Stimulated activated CD4-positive, alpha-beta T cell treated with anti-CD3 and anti-CD28 coated beads, TNF-alpha, amount 100 ng/mL, for 48 hours (primary cell): ENCODE measurements at places on chromosomes 4 and X.

DNA sequence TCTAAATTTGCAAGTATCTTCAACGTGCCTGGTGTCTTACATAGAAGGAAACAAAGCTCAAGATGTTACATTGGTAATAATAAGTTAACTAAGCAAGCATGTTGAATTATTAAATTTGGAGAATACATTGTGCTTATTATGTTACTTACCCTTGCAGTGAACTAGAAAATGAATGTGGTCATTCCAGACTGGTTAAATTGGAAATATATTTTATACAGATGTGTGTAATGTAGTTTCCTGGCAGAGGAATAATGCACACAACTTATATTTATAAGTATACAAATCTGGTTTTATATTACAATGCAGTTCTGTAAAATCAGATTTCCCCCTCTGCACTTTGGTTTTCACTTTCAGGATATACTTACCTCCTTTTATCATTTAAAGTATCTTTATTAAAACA lies 159.9 kb upstream of the SLIT2 start:
- no peak for DNase-seq

- no peak for DNase-seq
Measured at GRCh38 chr4:21879187-21879586, 69.4 kb downstream of the KCNIP4 start.

- no peak for DNase-seq
Measured at GRCh38 chr4:173121076-173121561, 47.5 kb upstream of the GALNT7 start.

DNA sequence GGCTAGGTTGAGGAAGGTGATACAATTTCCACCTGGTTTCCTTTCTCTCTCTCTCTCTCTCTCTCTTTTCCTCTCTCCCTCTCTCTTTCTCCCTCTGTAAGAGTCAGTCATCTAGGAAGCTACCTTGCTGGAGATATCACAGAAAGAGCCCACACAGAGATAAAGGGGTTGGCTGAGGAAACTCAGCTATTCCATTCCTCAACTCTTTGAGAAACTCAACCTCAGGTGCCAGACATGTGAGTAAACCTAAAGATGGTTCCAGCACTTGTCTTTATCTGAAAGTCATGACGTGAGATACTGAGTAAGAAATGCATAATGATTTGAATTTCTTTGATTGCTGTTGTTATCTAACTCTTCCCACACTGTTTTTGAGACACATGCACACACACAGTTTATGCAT lies 564.0 kb downstream of the SPOCK3 start:
- DNase-seq = no peak

DNA sequence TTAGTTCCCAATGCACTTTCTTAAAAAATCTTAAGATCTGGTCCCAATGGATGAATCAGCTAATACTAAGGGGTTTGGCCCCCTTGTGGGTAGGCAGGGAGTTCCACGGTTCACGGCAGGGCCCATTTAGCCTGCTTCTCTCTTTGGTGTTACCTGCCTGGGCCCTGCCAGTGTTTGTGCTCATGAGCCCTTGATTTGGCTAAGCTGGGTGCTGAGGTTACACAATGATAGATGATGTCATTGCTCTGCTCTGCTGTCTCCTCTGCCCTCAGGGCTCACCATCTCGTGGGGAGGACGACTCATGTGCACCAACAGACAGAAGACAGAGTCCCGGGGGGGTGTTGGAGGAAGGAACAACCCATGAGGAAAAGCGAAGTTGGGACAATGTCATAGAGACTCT lies 24.4 kb downstream of the RTL5 start:
- no peak for DNase-seq

GRCh38 chrX:75642811-75643361 lies 120.0 kb upstream of the ZDHHC15 start:
- no peak for DNase-seq

GRCh38 chr4:117134386-117134785 lies 49.0 kb upstream of the TRAM1L1 start:
- DNase-seq = no peak

DNA sequence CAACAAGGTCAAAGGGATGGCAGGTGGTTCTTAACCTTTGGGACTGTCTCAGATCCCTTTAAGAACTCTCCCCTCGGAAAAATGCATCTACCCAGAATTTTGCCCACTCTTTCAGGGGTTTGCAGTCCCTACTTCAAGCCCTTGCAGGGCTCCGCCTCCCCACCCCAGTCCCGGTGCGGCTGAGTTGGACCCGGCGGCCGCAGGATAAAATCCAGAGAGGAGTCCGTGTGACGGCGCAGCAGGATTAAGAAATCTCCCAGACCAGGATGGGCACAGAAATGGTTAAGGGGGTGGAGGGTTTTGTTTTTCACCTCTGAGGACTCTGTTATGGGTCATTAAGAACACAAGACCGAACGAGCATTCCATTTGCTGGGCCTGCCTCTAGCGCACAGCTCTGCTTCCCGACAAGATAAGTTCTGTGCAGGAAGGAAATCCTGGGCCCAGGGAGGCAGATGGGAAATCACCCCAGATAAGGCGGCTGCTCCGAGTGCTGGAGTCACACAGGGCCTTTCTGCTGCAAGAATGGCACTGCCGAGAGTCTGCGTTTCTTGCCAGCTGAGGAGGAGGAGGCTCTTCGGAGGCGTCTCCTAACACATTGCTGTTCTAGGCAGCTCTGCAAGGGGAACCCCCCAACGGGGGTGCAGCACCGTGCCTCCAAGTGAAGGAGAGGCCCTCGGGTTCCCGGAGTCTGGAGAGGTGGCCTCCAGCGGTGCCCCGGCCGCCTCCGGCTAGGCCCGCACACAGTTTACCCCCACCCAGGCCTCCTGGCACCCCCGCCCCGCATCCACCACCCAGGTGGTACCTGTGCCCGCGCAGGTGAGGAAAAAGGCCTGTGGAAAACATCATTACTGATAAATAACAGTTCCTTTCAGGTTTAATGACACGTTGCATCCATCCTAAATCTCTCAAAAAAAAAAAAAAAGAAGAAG lies 277.6 kb downstream of the BCOR start:
- DNase-seq = no peak

DNA sequence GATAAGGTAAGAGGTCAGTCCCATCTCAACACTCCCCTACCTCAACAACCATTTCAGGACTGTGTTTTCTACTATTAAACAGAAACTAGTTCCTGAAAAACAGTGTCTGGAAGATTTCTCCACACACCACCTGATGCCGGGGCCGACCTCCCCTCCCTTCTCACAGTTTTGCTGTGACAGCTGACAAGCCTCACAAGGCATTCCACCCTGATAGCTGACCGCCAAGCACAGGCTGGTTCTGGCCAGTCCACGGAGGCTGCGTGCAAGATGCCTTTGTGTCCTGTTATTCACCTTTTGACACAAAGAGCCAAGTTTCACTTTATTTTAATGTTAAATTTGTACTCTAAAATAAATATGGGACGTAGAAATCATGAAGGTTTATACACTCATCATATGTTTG lies 758.6 kb downstream of the PDHA2 start:
- no peak for DNase-seq

GRCh38 chr4:165440415-165441158 lies 61.8 kb downstream of the CPE start:
- no peak for DNase-seq

GRCh38 chrX:22357621-22358020 lies 84.9 kb downstream of the CBLL2 start:
- no peak for DNase-seq

- DNase-seq = no peak
Measured at GRCh38 chrX:139832718-139833309, 100.0 kb downstream of the ATP11C start.

DNA sequence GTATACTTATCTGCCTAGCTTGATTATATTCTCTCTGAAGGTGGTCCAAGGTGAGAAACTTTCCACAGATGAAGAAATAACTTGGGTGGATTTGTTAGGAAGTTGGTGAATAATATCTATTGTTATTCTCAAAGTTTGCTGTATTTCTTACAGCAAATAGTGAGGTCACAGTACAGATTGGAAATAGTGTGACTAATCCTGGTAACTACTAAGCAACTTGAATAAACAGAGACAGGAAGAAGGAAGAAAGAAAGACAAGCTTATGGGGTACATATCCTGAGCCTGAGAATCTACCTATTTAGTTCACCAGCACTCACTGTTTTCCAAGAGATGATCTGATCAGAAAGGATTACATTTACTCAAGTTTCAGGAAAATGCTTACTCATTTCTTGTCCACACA lies 1416.1 kb downstream of the RPA4 start:
- DNase-seq = no peak

GRCh38 chr4:112616984-112617383 lies 19.7 kb downstream of the ZGRF1 start:
- no peak for DNase-seq

- no peak for DNase-seq
Measured at GRCh38 chr4:105911426-105911825, 16.2 kb downstream of the NPNT start.

DNA sequence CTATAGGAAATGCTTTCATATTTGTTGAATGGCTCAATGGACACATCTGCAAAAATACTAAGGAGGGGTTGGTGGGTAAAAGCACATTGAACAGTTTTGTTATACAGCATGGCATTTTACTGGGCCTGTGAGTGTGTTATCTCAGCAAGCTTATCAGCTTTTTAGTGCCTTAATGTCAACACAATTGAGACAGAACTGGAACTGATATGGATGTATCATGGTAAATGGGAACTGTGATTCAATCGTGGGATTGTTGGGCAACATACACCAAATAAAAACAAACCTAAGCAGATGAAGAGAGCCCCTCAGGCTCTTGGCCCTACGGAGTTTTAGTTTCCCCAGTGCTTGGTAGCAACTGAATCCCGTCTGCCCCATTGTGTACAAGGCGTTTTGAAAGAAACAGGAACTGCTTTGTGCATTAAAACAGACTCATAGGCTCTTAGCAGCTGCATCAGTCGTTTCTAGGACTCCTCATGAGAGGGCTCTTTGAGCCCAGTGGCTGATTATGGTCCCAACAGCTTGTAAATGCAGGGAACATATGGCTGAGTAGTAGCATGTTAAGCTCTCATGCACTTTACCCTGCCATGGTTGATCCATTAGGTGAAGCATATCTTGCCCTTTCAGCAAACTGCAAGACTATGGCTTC lies 7.3 kb downstream of the GPR119 start:
- no peak for DNase-seq

- DNase-seq = no peak
Measured at GRCh38 chrX:10045327-10046000, 78.3 kb downstream of the CLDN34 start.

DNA sequence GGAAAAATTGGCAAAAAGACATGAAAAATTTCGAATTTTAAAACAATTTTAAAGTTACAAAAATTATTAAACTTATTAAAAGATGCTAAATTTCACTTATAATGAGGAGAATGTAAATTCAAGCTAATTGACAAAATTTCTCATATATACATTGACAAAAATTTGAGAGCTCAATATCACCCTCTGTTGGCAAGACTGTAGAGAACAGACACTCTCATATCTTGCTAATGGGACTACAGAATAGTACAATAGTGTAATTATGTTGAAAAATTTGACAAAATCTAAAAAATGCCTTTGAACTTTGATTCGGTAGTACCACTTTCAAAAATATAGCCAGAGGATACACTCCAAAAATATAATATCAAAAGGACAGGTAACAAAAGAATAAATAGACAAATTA lies 29.8 kb downstream of the DCAF8L2 start:
- DNase-seq = no peak

DNA sequence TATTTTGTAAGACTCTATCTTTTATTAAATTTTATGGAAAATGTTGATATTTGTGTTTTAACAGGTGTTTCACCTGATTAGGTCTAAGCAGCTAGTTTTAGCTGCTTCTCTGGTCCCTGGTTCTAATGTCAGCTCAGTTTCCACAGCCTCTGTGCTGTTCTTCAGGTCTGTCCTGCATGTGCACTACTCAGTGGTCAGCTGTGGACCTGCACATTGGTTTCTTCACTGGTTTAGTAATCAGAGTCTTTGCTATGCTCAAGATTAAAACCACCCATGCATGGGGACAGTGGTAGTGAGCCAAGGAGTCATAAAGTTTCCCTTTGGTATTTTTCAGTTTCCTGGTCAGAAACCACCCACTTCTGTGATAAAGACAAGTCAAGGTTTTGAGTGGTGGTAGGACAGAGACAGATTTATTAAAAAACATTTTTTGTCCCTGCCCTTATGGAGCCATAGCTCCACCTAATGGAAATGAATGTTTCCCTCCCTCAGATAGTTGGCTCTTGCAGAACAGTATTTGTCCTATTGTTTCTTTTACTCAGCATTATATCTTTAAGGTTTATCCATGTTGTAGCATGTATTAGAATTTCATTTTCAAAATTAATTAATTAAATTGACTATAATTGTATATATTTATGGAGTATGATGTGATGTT lies 36.8 kb upstream of the VBP1 start:
- DNase-seq = no peak
